ENCODE measurements at places on chromosomes 3 and 15. TPM values are rescaled to one million over a fixed set of nuclear protein-coding genes. Genes with fewer than 3 reads are reported as not detected.

Gene IL17RD
- total RNA-seq: 27.5 TPM

- H3K27me3 ChIP-seq: no peaks in the 10 kb centered on the region
- H3K4me1 ChIP-seq: peaks cover 17% of the 10 kb centered on the region
- no peak overlapping the region for H3K27ac ChIP-seq
Observed at GRCh38 chr15:48989170-48989569, 25.5 kb upstream of the SHC4 start.

DNA sequence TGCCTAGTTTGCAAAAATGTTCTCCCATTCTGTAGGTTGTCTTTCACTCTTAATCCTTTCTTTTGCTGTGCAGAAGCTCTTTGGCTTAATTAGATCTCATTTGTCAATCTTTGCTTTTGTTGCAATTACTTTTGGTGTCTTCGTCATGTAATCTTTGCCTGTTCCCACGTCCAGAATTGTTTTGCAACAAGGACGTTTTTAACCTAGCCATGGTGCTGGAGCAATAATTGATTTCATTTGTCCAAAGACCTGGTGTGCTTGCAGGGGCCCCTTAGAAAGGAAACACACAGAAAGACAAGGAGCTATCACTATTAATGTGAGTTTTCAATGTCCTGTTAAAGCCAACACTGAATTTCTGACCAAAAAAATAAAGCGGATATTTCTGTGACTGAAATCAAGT, 89.1 kb upstream of the GALNT15 start:
- no peak for DNase-seq
- peaks cover 15% of the 10 kb centered on the region for H3K4me1 ChIP-seq
- no peak overlapping the region for H3K4me3 ChIP-seq
- H3K27ac ChIP-seq: no peak overlapping the region
- peaks cover 1% of the 10 kb centered on the region for H3K27me3 ChIP-seq
- peaks cover 1% of the 10 kb centered on the region for H3K36me3 ChIP-seq

- peaks cover 4% of the 10 kb centered on the region for H3K4me1 ChIP-seq
- DNase-seq: no peak
- H3K27ac ChIP-seq: no peak overlapping the region
- H3K36me3 ChIP-seq: peaks cover 5% of the 10 kb centered on the region
- no peaks in the 10 kb centered on the region for H3K27me3 ChIP-seq
Observed at GRCh38 chr3:134038716-134039115, 9.0 kb upstream of the SLCO2A1 start.

GRCh38 chr3:183854318-183855035, 29.1 kb upstream of the MAP6D1 start:
- H3K27me3 ChIP-seq: no peaks in the 10 kb centered on the region
- no peaks in the 10 kb centered on the region for H3K4me1 ChIP-seq
- H3K4me3 ChIP-seq: no peak overlapping the region
- H3K36me3 ChIP-seq: peaks cover 51% of the 10 kb centered on the region
- H3K27ac ChIP-seq: no peak overlapping the region

DNA sequence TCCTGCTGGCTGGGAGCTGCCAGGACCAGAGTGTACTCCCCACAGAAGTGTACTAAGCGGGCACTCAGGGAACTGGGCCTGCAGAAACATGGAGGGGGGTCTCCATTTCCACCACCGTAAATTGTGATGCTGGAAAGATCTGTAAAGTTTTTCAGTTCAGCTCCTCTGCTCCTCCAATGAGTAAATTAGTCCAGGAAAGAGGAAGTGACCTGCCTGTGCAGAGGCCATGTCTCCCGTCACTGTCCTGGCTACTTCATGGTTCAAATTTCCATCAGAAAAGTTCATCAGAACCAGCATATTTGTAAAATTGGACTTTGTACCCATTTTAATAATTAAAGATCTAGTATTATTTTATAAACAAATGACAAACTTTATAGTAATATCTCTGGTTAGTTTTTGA, 226.7 kb upstream of the THBS1 start:
- H3K4me1 ChIP-seq: peaks cover 15% of the 10 kb centered on the region
- no peak overlapping the region for H3K27ac ChIP-seq
- H3K4me3 ChIP-seq: no peak overlapping the region
- no peak for DNase-seq

Gene RLBP1
- not detected for total RNA-seq

DNA sequence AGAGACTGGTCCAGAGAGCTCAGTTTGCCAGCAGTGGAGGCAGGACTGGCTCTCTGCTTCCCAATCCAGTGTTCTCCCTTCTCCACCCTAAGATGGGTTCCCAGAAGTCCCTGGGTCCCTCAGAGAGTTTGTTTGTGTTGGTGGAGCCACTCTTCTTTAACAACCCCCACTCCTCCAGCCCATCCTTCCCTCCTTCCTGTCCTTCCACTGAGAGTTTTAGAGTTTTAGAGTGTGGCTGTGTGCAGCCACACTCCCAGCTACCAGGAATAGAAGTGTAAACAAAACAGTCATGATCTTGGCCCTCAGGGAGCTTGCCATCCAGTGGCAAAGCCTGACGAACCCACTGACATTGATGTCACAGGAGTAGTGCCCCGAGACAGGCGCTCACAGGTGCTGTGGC, 12.5 kb upstream of the FBLN2 start:
- H3K4me1 ChIP-seq: peaks cover 7% of the 10 kb centered on the region
- H3K4me3 ChIP-seq: no peak overlapping the region
- no peak overlapping the region for H3K27ac ChIP-seq
- DNase-seq: no peak
- no peaks in the 10 kb centered on the region for H3K36me3 ChIP-seq

GRCh38 chr15:70526221-70526973, 237.0 kb downstream of the UACA start:
- peak overlapping the region; percentile 2 for H3K4me3 ChIP-seq
- H3K36me3 ChIP-seq: no peaks in the 10 kb centered on the region
- DNase-seq: peak; percentile 49
- peaks cover 49% of the 10 kb centered on the region for H3K27me3 ChIP-seq

DNA sequence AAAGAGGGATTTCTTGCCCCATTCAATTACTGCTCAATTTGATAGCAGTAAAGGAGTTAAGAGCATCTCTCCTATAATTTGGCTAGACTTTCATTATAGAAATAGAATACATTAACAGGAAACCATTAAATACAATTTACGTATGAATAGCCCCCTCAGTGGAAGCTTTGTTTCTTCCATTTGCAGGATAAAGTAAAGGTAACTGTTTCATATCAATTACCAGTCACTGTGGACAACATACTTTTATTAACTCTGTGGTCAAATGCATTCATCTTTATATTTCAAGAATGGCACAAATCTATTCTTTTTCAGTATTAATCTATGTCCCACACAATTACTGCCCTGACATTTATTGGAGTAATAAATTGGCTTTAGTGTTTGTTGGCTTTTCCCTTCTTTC, 613.4 kb downstream of the NLGN1 start:
- DNase-seq: no peak
- no peak overlapping the region for H3K27ac ChIP-seq
- peaks cover 33% of the 10 kb centered on the region for H3K4me1 ChIP-seq
- no peaks in the 10 kb centered on the region for H3K36me3 ChIP-seq

Gene NOX5
- total RNA-seq: 0.07 TPM

DNA sequence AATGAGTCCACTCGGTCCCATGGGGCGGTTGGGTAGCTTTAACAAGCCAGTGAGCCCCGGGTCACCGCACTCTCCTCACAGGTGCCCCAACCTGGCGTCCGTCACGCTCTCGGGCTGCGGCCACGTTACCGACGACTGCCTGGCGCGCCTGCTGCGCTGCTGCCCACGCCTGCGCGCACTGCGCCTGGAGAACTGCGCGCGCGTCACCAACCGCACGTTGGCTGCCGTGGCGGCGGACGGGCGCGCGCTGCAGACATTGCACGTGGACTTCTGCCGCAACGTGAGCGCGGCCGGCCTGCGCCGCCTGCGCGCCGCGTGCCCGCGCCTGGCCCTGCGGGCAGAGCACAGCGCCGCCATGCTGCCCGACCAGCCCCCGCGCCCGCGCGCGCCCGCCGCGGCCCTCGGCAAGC, 3.4 kb downstream of the FBXL22 start:
- H3K27me3 ChIP-seq: peaks cover 32% of the 10 kb centered on the region
- DNase-seq: peak; percentile 75
- peak overlapping the region; percentile 87 for H3K4me3 ChIP-seq
- no peaks in the 10 kb centered on the region for H3K36me3 ChIP-seq
- H3K27ac ChIP-seq: no peak overlapping the region

- no peak overlapping the region for H3K27ac ChIP-seq
- peaks cover 50% of the 10 kb centered on the region for H3K27me3 ChIP-seq
- H3K36me3 ChIP-seq: no peaks in the 10 kb centered on the region
- H3K4me3 ChIP-seq: no peak overlapping the region
Observed at GRCh38 chr15:29554531-29554930, 267.7 kb downstream of the TJP1 start.

Gene RPP25
- 3.3 TPM for total RNA-seq

- H3K4me1 ChIP-seq: no peaks in the 10 kb centered on the region
- H3K27ac ChIP-seq: no peak overlapping the region
- no peaks in the 10 kb centered on the region for H3K36me3 ChIP-seq
- no peak overlapping the region for H3K4me3 ChIP-seq
Observed at GRCh38 chr3:85535517-85535916, 576.7 kb downstream of the CADM2 start.
